ENCODE measurements at places on chromosomes 7 and 10.

DNA sequence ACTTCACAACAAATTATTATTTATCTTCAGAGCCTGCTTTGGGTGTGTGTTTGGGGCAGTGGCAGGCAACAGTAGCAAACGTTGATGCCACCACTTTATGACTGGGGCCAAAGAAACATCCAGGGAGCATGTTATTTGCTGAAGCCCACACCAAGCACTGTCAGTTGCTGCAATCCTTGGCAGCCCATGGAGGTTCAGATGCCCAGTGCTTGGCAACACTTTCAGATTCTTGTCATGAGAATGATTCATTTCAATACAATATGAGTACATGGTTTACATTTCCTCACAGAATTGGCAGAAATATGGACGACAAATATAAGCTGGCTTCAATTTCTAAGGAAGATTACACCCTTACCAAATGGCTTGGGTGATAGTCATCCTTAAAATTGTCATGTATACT lies 46.5 kb upstream of the GLI3 start:
- DNase-seq: no peak

GRCh38 chr10:5498791-5499492 lies 428 bp downstream of the CALML5 start:
- no peak for DNase-seq

- DNase-seq: no peak
Measured at GRCh38 chr7:19698331-19698730, 10.5 kb downstream of the POLR1F start.

DNA sequence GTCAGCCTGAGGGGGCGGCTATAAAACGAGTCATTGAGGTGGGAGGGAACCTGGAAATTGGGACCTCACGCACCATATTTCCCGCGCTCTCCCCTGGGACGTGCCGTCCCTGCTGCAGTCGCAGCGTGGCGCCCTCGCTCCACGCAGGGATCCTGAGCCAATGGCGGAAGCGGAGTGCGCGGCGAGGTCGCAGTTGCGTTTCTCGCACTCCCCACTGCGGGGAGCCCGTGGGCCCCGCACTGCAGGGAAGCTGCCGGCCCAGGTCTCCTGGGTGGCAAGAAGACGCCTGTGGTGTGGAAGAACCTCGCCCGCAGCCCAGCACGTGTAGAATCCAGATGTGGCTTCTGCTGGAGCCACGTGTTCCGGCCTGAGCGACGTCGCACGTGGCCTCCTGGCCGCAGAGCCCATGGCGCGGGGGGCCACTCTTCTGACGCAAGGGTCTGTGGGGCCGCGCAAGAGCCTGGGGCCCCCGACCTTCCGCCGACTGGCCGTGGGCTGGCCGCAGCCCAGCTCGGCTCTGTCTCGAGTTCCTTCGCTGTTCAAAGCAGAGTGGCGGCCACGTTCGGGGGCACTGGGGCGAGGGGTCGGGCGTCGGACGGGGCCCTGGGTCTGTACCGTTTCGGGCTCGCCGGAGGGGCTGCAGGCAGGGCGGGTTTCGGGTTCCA lies 26.4 kb downstream of the HIF1AN start:
- peak; percentile 83 for DNase-seq

GRCh38 chr7:54860003-54860775 lies 101.2 kb upstream of the SEC61G start:
- DNase-seq: no peak

- no peak for DNase-seq
Measured at GRCh38 chr7:139763330-139763729, 14.5 kb downstream of the HIPK2 start.

GRCh38 chr10:106169241-106169640 lies 995.3 kb downstream of the SORCS1 start:
- no peak for DNase-seq

DNA sequence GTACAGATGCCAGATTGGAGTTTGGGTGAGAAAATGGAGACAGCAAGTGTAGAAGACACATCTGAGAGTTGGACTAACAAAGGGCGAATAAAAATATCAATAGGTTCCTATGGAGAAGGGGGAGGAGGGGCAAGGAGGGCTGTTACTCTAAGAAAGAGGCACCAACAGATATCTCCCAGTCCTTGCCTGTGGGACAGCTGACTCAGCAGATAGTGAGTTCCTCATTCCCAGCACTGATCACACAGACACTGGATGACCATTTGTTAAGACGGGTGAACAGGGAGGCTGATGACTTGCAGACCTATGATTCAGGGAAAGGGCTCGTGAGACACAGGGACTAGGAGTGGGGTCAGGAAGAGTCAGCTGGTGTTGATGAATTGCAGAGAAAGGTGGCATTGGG lies 5.7 kb upstream of the PRR15 start:
- no peak for DNase-seq
